Tongue (tissue), 3 donors: ENCODE measurements at places on chromosomes 4 and X. TPM values are rescaled to one million over a fixed set of nuclear protein-coding genes. Genes with fewer than 3 reads are reported as not detected.

INTU gene
- 14.8 TPM for total RNA-seq

ZNF827 gene
- total RNA-seq: 25.7 TPM

SH3RF1 gene
- 21.8 TPM for total RNA-seq

ATP8A1 gene
- 14.8 TPM for total RNA-seq
